ENCODE measurements at places on chromosomes 7 and 10. TPM values are rescaled to one million over a fixed set of nuclear protein-coding genes. Genes with fewer than 3 reads are reported as not detected.

TRIM50 gene
- total RNA-seq = not detected

RNF32 gene
- total RNA-seq = 3.0 TPM

PIP gene
- not detected for total RNA-seq

PNLIP gene
- not detected for total RNA-seq

TFEC gene
- total RNA-seq = 0.06 TPM

POU6F2 gene
- 4.0 TPM for total RNA-seq

C10orf105 gene
- 0.39 TPM for total RNA-seq

MSMB gene
- not detected for total RNA-seq

PNLIPRP1 gene
- total RNA-seq = not detected

CFAP69 gene
- total RNA-seq = 4.8 TPM

PITX3 gene
- 0.46 TPM for total RNA-seq

DNA sequence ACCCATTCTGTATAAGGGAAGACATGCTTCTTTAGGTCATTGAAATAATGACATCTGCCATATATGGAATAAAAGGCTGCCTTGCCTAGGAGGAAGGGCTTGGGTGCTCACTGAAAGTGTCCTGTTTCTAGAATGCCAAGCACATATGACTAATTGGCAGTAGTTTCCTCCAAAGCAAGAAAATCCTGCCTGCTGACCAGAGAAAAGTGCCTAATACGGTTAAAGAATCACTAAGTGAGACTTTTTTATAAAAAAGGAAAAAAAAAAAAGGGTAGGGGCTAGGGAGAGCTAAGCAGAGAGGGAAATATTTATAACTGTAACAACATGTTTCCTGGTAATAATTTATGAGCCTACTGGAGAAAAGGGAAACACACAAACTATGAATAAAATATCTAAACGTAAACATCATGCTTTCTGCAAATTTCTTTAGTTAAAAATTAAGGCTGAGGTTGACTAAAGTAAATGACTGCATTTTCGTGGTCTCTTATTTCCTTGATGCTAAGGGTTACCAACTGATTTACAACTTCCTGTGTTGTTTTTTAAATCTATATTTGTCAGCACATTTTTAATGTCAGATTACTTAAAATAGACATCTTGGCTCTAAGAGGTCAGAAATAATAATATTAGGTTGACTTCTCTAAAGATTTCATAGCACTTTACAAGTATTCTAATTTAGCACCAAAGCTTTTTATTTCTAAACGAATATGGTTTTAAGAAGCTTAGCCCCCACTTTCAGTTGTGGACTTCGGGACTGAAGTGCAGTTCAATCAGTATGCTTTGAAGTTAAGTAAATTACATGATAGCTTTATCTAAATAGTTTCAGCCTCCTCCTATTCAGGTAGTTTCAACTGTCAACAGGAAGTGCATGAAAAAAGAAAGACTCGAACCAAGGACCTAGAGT, 89.6 kb downstream of the CABCOCO1 start:
- no peak for DNase-seq

- DNase-seq = no peak
Measured at GRCh38 chr10:53006663-53007526, 234.3 kb upstream of the MBL2 start.

GRCh38 chr7:9240001-9240400, 806.6 kb downstream of the NXPH1 start:
- DNase-seq = no peak

DNA sequence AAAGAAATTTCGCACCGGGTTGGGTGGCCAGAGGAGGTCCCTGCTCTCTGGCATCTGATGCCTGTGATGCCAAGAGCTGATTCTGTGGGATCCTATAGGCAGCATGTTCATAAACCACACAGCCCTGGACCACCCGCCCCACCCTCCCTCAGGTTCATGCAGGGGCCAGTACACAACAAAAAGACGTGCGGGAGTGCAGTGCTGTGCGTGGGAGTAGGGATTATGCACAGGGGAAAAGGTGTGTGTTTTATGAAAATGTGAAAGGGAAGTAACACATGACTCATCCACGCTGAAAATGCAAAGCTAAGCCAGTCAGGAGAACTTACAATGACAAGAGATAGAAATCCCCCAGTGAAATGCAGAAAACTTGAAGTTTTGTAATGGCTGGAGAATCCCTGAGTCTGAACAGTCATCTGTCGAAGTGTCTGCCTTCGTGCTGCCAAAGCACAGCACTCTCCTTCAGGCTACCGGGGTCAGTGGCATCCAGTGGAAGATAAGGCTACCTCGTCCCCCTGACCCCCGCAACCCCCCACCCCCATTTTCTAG, 1.1 kb downstream of the KIAA1217 start:
- DNase-seq = no peak

DNA sequence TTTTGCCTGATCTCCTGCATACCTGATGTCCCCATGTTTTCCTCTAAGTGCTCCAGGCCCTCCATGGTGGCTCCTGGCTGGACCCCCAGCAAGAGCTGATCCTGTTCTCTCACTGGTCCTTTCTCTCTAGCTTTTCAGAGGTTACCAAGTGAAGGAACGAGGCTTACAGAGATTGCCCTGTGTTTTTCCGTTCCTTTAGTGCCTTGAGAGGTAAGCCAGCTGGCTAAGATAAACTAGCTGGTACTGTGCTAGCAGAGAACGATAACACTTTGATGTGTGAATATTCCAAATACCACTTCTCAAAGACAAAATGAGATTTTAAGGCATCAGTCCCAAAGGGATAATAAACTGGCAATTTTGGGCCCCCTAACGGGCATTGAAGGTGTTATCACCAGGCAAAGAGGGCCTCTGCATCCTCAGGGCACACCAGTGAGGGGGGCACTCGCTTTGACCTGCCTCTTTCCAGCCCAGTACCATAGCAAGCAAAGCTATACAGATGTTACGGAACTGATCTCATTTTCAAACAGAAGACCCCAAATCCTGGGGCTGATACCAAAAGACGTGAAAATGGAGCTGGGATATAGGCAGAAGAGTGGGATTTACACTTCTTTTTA, 8.4 kb upstream of the CCNY start:
- DNase-seq = no peak

- no peak for DNase-seq
Measured at GRCh38 chr7:122901250-122901649, 15.0 kb upstream of the CADPS2 start.

DNA sequence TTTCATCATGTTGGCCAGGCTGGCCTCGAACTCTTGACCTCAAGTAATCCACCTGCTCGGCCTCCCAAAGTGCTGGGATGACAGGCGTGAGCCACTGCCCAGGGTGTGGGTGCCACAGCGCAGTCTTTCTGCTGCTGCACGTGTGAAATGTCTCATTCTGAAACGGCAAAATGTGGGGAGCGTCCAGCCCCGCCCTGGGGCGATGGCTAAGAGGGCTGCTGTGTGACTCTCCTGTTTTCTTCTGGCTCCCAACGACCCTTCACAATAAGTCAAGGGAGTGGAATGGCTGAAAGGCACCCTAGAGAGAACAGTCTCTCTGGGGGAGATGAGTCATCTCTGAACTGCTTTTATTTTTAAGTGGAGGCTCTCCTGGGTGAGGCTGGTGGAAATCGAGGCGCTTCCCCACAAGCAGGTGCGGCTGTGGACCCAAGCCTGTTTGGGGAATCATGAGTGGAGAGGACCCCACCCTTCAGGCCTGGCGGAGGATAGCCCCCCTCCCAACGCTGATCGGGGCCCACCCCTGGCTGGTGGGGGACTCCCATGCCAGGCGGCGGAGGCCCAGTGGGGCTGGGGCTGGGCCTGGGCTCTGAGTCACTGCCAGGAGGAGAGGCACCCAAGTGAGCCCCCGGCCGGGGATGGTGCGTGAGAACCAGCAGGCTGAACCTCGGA, 18.0 kb downstream of the ADAP1 start:
- DNase-seq = no peak

GRCh38 chr7:45998506-45998905, 77.4 kb upstream of the IGFBP3 start:
- DNase-seq = no peak

DNA sequence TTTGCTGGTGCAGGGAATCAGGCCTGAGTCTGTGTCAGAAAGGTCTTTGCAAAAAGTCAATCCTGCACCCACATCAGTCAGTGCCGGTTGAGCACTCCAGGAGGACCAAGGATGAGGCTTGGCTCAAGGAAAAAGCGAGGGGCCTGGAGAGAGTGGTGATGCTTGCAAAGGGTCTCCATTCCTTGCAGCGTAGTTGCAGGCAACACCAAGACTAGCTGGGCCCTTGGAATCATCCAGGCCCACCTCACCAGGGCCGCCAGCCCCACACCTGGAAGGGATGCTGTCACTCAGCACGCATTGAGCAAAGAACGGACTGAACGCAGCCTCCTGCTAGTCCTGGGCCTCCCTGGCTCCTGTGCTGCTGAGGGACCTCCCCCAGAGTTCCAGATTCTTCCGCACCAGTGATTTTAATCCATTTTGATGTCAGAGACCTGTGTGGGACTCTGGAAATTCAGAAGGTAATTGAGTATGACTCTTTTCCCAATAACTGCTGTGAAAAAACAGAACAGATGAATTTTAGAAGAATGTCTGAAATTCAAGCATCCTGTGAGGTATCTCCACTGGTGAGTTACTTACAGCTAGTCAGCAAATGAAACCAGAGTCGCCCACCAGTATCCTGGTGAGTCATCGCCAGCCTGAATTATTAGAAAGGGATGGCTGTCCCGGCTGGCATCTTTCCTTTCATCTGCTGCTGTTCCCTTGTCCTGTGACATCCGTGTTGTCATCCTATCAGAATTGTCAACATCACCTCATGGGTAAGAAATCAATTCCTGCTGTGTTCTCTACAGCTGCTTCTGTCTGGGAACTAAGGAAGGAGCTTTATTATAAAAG, 150.8 kb upstream of the NPS start:
- peak; percentile 48 for DNase-seq

DNA sequence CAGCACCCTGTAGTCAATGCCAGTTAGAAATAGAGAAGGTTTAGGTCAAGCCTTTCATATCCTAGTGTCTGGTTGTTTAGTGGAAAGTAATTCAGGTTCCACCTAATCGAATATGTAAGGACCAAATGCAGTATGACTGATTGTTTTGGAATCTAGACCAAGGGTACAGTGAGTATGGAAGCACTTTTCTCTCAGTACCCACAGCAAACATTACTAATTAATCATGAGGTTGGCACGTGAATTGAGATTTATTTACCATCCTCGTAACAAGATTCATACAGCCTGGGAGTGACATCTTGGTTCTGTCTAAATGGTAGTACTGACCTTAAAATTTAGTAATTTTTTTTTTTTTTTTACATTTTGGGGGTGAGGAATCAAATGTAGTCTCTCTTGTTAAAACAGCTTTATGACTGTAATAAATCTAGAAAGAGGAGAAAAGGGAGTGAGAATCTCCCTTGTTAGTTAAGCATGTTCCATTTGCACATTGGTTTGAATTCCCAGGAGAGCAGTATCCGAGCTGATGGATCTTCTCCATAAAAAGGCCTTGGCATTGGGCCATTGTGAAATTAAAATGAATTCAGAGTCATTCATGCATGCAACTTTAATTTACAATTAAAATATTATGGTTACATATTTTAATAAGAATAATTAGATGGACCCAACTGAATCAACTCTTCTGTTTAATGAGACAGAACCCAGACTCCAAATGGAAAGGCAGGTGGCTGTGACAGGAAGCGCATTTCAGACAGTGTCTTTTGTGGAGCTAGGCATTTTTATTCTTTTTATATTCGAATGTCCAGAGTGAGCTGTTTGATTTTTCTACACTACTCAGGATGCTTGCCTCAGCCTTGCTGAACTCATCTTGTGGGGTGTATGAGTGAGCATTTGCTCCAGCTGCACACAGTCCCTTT, 57.6 kb downstream of the SNX10 start:
- DNase-seq = no peak

- DNase-seq = no peak
Measured at GRCh38 chr10:12529976-12530375, 180.6 kb downstream of the CAMK1D start.

DNA sequence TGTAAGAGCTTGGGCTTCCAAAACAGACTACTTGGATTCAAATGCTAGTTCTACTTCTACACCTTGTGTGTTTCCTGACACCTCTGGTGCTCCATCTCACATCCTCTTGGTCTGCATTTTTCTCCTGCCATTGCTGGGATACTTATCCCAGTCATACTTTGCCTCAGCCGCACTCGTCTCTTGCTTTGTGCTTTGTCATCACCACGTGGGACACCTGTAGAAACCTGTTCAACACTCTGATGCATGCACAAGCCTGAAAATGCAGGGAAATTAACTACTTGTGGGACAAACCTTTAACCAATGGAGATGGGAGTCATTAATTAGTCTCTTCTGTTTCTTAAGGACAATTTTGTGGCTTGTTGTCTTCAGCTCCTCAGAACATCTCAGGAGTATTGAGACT, 94.2 kb upstream of the PHYHIPL start:
- DNase-seq = no peak

DNA sequence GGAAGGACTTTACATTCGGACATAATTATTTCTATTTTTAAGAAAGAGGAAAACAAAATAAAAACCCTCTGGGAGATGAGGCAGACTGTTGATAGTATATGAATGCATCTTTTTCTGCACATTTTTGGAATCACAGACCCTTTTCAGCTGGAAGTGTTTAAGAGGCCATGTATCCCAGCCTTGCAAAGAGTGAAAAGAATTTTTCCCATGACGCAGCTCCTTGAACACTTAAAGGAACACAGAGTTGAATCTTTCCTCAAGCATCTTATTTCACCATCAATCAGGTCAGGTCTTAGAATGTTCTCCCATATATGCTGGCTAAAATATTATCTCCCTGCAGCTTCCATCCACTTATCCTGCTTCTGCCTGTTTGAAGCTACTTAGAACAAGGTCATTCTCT, 45.9 kb upstream of the PAPSS2 start:
- DNase-seq = no peak

- DNase-seq = no peak
Measured at GRCh38 chr10:42960991-42961795, 115.7 kb upstream of the RET start.

DNA sequence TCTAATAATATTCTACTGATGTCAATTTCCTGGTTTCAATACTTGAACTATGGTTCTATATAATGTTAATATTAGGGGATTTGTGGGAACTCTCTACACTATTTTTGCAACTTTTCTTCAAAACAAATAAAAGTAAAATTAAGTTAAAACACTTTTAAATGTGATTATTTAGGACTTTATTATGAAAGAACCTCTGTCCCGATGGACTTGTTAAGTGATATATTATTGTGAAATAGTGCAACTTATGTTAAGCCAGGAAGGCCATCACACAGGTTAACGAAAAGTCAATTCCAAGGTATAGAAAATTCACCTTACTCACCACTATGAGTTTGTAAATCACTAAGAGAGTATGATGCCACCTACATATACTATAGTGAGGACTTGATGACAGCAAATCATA, 79.2 kb downstream of the IMMP2L start:
- no peak for DNase-seq

GRCh38 chr7:73823257-73823656, 7.5 kb upstream of the CLDN4 start:
- no peak for DNase-seq

Measured in neural progenitor cell (in vitro differentiated cells).